ENCODE measurements at places on chromosomes 12 and 14.

DNA sequence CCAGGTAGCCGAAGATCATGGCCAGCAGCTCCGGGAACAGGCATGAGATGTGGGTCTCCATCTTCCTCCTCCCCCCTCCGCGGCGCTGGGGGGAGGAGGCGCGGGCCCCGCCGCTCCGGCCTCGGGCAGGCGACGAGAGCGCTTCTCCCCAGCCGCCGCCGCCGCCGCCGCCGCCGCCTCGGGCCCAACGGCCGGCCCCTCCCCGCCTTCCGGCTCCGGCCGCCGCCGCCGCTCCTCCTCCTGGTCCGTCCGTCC is 448 bp downstream of the FBXL14 start:
- DNase-seq, result no peak

GRCh38 chr12:126953365-126953889 is 1313.5 kb upstream of the TMEM132C start:
- DNase-seq, result no peak

- DNase-seq, result no peak
Measured at GRCh38 chr12:132356691-132357622, 27.6 kb upstream of the GALNT9 start.

DNA sequence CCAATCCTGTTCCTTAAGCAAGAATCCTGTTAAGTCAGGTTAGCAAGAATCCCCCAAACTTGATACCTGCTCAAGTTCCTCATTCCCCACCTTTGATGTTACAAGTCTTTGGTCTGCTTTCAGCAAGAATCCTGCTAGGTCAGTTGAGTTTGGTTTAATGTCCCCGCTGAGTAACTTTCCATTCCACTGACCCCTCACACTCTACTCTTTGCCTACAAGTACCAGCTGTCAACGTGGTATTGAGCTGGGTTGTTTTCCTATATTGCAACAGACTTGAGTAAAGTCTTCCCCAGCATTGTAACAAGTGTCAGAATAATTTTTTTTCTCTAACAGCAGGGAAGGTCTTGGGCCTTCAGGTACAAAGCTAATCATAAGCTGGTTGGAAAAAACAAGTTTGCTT is 6.3 kb downstream of the PPM1H start:
- DNase-seq, result no peak

GRCh38 chr14:60183138-60183537 is 17.9 kb upstream of the DHRS7 start:
- DNase-seq, result no peak

- DNase-seq, result no peak
Measured at GRCh38 chr12:31887109-31887811, 72.0 kb upstream of the RESF1 start.

- DNase-seq, result no peak
Measured at GRCh38 chr14:37153005-37153404, 19.4 kb downstream of the SLC25A21 start.

- DNase-seq, result no peak
Measured at GRCh38 chr14:96198430-96199130, 6.1 kb upstream of the BDKRB2 start.

DNA sequence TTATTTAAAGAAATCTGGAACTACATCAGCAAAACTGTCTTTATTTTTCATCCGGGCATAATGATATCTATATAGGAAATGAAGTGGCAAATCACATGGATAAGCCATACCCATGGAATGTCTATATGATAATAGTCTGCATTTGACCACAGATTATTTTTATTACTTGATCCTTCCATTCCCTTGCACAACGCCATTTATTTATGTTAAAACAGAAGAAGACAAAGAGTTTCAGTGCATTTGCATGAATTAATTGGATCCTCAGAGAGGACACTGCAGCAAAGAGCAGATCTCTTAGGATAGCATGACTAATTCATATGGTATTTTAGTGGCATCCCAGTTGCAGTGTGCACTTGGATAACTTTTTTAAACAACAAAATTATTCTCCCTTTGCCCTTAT is 345.0 kb downstream of the CCDC91 start:
- no peak for DNase-seq

DNA sequence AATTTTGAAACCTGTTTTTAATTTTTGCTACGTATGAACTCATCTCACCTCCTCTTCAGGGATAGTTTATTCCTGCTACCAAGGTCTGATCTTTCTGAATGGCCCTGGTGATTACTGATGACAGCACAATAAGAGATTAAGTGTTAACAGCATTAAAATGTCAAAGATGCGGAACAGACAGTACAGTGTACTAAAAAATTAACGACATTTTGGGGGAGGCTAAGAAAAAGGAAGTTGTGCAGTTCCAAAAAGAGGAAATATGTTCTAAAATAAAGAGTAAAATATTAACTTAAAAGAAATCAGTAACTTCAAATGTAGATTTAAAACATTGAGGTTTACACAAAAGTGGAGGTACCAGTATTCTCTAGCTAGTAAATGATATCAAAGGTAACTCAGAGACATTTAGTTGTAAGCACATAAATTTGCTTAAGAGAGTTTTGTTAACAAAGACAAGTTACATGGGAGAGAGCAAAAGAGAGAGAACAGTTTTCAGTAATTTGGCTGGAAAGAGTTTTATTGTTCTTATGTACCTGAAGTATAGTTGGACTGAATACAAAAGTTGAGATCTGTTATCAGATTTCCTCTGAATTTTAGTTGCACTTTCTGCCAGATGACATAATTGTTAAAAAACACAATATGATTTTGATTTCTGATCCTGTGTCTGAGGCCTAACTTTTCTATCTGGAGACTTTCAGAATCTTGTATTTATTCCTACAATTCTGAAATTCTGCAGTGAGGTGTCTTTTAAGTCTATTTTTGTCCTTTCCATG is 4.2 kb upstream of the CLECL1 start:
- no peak for DNase-seq

GRCh38 chr14:69039288-69039628 is 60.2 kb upstream of the ACTN1 start:
- DNase-seq, result no peak

DNA sequence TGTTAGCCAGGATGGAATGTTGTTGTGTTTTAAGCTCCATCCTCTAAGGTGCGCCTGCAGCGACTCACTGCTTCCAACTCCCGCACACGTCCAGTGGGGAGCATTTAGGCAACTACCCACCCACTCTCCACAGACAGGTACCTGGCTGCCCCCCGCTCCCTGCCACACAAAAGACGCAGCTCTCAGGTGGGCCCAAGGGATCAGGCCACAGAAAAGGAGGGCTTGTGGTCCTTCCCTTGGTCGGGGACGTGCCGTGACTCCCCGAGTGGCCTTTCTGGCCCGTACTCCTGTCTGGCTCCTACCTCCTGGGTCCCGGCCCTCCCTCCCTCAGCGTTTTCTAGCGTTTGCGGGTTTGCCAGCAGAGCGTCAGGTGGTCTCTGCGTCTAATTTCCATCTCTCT is 16.2 kb downstream of the TEDC1 start:
- DNase-seq, result no peak

DNA sequence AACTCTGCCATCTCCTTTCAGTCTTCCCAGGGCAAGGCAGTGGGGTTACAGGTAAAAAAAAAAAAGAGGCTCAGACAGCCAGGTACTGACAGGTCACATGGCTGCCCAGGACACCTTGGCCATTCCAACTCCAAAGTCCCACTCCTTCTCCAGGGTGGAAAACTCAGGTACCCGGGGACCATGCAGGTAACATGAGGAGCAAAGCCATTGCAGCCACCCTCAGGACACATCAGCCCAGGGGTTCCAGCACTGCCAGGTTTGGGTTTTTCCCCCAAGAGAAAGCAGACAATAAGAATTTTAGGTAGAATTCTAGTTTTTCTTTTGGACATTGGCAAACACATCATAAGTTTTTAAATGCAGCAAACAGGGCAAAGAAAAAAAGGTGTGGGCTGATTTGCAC is 15.3 kb downstream of the FAM222A start:
- DNase-seq, result no peak

DNA sequence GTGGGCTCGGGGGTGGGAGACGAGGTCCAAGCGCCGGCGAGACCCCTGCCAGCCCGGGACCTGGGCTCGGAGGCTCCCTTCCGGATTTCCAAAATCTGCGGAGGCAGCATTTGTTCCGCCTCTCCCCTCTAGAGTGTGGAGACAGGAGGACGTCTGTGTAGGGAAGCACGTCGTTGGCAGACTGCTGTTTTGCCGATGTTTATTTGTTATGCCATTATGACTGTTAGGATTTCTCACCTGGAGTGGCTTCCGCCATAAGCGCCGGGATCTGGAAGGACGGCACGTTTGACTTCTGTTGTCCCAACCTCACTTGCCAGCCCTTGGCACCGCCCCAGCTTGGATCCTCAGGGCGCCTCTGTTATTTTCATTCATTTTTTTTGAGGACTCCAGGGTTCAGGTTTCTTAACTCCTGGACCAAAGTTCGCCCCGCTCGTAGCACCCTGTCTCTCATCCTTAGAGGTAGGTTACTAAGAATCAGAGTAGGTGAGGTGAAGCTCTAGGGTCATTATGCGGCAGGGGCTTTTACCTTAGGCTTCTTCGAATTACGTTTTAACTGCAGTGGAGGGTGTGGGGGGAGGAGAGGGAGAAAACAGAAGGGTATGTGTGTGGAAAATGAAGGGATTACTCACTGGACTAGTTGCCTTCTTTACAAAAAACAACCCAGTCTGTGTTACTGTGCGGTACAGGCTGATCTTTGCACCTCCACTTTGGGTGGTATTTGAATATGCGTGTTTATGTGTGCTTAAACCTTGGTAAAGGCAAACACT is 547 bp upstream of the PYGL start:
- peak; percentile 53 for DNase-seq

DNA sequence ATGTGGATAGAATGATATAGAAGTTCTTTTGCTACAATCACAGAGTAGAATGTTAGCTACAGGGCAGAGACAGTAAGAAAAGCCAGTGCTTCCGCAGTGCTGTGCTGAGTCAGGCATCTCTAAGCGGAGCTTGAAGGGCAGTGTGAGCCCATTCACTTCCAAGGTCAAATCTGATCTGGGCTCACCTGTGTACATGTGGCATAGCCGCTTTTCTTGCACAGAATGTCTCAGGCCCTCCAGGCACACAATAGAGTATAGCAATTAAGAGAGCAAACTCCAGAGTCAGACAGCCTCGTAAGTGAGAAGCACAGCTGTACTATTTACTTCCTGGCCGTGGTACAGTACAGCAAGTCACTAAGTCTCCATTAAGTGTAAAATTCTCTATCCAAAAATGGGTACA is 26.8 kb downstream of the CORO1C start:
- DNase-seq, result no peak

- DNase-seq, result no peak
Measured at GRCh38 chr12:22231836-22232235, 102.7 kb downstream of the ST8SIA1 start.

DNA sequence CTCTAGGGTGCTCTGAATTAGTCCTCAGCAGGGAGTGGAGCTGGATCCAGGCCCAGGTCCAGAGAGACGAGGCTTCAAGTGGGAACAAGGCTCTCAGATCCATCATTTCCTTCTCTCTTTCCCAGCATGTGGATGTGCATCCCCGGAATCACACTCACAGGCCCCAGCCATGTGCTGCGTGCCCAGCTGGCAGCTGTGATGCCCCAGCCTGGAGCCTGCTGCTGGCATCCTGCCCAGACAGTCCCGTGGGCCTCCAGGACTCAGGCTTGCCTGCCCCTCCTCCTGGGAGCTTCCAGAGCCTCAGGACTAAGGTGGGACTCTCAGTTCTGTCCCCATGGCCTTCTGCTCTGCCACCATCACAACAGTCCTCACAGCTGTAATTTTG is 6.2 kb upstream of the KRT84 start:
- peak; percentile 91 for DNase-seq

- DNase-seq, result peak; percentile 99
Measured at GRCh38 chr12:132593938-132594358, 16.4 kb downstream of the LRCOL1 start.

- DNase-seq, result no peak
Measured at GRCh38 chr14:37625597-37626595, 30.5 kb downstream of the TTC6 start.
